ENCODE measurements at places on chromosomes 3 and 15.

DNA sequence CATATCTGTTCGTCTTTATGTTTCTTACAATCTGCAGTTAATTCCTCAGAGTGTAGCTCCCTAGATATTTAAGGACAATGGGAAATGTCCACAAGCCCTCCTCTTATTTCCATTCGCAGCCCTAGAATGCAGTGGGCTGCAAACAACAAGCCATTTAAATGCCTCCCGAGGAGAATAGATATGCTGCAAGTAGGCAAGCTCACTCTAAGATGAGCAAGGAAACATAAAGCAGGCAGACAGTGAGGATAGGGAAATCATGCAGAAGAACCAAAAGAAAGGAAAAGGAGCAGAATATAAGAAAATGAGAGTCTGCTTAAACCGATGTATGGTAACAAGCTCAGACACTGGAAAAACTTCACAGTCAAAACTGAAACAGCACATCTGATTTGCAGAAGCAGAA is 561.9 kb downstream of the GBE1 start:
- no peak for DNase-seq

DNA sequence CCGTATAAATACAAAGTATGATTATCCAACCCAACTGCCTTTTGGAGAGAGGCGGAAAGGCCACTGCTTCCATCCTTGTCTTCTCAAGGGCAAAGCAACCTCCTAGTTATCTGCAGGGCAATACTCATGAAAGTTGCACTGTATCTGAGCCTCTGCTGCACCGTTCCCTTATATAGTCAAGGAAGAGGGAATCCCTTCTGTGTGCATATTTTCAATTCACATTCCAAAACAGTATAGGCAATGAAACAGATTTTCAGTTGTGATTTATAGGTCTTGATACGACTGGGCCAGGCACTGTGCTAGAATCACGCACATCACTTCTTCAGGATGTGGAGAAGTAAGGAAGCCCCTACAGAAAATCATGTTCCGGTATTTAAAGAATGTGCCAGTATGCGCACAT is 455.7 kb downstream of the FOXP1 start:
- DNase-seq = no peak

- DNase-seq = no peak
Observed at GRCh38 chr3:156264771-156265170, 144.4 kb downstream of the KCNAB1 start.

DNA sequence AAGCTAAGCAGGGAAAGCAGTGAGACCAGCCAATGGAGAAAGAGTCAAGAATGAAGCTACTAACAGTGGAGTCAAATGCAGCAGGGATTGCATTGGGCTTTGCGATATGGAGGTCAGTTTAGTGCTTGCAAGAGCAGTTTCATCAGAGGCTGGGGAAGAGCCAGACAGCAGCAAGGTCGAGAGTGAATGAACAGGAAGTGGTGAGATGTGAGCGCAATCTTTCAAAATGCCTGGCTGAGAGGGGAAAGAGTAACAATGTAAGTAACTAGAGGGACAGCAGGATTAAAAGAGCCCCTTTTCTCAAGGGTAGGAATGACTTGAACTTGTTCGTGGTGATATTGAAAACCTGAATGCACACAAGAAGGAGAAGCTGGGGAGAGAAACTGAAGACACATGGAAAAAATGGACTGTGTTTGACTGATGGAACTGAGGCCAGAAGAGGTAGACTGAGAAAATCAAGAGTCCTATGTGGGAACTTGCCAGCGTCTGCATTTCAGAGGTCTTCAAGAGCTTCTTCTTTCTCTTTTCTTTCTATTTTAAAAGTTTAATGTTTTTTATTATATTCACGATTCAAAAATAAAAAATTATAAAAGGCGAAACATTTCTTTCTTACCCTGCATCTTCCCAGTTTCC is 30.6 kb upstream of the GPR160 start:
- DNase-seq = no peak

GRCh38 chr3:32780735-32781210 is 37.0 kb upstream of the TRIM71 start:
- no peak for DNase-seq

DNA sequence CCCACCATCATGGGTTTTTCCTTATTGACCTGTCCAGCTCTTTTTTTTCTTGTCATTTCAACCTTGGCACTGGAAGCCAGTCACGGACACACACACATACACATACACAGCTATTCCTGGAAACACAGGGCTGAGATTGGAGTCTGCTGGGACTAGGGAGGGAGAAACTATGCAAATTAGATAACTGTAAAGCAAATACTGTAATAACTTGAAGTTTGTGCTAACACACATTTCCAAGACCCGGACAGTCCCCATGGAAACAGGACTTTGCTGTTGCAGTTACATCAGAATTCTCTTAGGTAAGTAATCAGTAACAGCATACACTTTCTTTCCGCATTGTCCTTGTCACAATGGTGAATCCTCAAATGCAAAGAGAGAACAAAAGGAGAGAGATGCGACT is 304.4 kb downstream of the KBTBD8 start:
- no peak for DNase-seq

- DNase-seq = no peak
Observed at GRCh38 chr3:102664126-102664525, 229.3 kb downstream of the ZPLD1 start.

DNA sequence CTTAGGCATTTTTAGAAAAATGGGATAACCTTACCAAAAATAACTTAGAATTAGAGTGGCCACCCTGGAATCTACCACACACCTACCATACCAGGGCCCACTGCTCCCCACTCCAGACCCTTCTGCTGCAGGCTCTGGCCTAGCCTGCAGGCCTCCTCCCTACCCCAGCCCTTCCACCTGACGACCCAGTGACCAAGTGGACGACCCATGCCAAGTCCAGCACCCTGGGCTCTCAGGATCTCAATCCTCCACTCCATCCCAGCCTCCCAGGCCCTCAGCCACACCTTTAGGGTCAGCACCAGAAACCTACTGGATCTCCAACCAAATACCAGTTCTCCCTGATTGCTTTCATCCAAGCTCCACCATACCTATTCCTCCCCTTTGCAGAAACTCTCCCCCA is 145.8 kb downstream of the TPRA1 start:
- DNase-seq = no peak

GRCh38 chr15:81183439-81183775 is 13.3 kb upstream of the IL16 start:
- DNase-seq = no peak

All from NCI-H187 (cell line).